Activated T-cell treated with anti-CD3 and anti-CD28 coated beads for 4 hours (primary cell): ENCODE measurements at places on chromosomes 3 and 15.

DNA sequence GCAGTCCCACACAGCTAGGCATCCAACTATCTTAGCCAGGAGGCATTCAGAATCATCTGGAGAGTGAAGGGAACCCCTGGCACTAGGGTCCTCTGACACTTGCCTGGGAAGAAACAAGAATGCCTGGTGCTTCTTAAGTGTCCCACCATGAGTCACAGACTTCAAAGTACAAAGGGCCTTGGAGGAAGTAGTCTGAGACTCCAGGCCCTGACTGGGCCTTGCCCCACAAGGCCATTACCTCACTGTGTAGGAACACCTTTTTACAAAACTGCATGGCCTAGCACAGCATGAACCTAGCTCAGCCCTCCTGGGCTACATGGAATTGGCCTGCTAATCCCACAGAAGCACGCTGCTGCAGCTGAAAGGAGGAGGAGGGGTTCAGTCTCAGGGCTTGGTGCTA lies 104.5 kb upstream of the SLCO2A1 start:
- DNase-seq, result no peak

GRCh38 chr15:84819291-84819768 lies 2.2 kb downstream of the ALPK3 start:
- no peak for DNase-seq

DNA sequence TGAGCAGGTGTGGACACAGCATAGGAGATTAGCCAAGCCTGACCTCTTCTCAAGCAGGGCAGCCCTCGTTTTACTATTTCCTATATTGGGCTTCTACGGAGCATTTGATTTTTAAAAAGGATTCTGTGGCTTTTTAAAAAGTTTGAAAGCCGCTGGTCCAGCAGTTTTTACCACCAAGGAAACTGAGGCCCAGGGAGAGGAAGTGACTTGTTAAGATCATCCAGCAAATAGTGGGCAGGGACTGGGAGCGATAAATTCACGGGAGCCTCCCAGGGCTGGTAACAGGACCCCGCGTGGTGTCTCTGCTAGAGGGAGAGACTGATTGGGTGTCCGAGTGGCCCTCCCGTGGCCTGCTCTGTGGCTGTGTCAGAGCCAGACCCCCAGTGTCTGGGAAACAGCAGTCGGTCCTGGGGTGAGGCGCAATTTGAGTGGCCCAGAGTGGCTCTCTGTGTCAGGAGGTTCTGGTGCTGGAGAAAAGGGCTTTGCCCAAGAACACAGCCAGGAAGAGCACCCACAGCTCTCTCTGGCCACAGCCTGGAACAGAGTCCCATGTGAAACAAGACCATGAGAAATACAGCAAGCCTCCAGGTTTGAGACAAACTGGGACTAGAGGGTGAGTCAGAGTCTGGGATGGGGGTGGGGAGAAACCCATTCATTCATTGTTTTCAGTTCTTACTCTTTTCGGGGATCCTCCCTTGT lies 4.2 kb downstream of the FURIN start:
- peak; percentile 47 for DNase-seq

DNA sequence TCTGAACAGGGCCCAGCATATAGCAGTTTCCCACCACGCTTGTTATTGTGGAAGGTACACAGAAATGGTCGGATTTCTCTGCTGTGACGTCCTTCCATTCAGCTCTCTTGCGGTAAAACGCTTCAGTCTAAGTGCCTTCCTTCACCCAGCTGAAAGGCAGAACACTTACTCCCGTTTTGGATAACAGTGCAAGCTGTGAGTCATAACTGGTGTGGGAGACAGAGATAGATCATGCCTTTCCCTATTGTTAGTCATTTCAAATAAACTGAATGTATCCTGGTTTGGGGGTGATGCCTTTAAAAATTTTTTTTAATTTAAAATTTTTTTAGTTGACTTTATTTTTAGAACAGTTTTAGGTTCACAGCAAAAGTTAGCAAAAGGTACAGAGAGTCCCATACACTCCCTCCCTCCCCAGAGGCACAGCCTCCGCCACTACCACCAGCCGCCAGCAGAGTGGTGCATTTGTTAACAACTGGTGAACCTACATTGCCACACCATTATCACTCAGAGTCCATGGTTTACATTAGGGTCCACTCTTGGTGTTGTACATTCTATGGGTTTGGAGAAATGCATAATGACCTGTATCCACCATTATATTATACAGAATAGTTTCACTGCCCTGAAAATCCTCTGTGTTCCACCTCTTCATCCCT lies 94.9 kb upstream of the NSMCE3 start:
- DNase-seq, result no peak

- no peak for DNase-seq
Observed at GRCh38 chr15:40306371-40306770, 1.4 kb downstream of the PLCB2 start.

- DNase-seq, result no peak
Observed at GRCh38 chr3:142779591-142779990, 55.8 kb downstream of the TRPC1 start.

DNA sequence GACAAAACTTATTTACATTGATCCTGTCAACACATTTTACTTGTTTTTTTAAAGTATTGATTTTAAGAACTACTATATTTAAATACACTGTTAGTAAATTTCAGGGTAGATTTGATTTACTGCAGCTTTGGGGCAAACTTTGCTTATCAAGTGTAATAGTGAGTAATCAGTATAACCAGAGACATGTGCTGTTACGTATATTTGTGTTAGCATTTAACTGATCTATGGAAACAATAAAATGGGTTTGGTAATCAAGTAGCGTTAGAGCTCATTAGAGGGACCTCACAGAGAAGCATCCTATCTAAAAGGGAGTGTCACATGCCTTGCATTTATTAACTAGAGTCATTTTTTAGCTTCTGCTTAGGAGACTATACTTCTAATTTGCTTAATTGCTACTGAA lies 131.5 kb upstream of the ALCAM start:
- DNase-seq, result no peak

DNA sequence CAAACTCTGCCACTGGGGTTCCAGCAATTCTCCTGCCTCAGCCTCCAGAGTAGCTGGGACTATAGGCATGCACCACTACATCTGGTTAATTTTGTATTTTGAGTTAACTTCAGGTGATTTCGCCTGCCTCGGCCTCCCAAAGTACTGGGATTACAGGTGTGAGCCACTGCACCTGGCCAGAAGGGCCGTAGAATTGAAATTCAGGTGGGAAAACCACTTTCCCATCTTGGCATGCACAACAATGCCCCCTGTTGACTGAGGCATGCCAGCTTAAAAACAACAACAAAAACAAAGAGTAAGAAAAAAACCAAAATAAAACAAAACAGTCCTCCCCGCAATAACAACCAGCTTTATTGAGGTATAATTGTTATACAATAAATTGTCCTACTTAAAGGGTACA lies 32.6 kb upstream of the RAB11A start:
- no peak for DNase-seq

DNA sequence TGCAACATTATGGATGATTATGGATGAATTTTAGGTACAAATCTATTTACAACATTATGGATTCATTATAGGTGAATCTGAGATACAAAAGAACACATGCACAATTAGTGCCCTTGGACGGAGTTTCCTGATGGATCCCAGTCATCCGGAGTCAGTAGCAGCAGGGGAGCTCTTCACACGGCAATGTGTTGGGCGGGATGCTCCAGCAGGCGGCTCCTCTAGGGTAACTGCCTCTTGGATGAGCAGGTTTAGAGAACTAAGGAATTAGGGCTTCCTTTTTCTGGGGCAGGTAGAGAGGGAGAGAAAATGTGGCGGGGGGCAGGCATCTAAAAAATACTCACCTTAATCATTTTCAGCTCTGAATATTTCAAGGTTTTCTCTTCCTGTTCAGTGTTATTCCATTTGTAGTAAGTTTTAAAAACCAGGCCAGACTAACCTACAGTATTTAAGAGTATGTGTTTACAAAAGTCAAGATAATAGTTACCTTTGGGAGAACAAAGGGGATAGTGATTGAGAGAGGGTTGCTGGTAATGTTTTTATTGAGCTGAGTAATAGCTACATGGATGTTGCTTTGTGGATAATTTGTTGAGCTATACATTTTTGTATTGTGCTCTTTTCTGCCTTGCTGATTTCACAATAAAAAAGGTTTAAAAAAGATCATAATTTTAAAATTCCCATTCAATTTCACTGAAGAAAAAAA lies 27.4 kb upstream of the GOLM2 start:
- no peak for DNase-seq

DNA sequence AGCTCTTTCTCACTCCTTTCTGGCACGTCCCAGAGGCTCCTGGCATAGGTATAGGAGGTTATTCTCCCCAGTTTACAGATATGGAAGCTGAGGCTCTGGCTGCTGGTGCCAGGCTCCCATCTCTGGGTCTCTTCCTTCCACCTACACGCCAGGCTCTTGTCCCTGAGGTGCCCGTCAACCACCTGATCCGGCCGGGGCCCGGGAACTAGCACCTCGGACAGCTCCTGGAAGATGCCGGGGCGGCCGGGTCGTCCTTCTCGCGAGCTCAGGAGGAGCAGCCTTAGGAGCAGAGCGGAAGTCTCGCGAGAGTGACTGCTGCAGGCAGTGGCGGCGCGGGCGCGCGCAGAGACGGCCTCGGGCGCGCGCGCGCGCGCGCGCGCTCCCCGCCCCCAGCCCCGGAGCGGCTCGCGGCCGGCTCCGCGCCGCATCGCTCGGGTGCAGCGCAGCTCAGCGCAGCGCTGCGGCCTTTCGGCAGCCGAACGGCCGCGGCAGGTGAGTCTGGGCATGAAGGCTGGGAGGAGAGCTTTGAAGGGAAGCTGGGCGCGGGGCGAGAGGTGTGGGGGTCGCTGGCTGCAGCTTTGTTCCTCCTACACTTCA lies at the start of gene SCAMP5:
TSS of gene SCAMP5 (plus strand) at position 382 of the 597 bp plus-strand sequence. CDS start 16,277 bp downstream, outside the sequence.
- peak; percentile 82 for DNase-seq

DNA sequence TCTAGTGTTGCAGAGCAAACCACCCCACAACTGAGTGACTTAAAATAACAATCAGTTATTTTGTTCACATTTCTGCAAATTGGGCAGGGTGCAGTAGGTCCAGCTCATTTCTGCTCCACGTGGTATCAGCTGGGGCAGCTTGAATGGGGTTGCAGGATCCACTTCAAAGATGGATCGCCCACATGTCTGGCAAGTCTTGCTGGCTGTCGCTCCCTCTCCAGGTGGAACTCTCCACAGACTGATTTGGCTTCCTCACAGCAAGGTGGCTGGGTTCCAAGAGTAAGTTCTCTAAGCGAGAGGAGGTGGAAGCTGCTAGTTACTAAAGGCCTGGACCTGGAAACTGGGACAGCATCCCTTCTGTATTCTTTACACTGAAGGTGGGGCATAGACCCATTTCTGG lies 213.3 kb downstream of the SLC9A9 start:
- DNase-seq, result no peak

DNA sequence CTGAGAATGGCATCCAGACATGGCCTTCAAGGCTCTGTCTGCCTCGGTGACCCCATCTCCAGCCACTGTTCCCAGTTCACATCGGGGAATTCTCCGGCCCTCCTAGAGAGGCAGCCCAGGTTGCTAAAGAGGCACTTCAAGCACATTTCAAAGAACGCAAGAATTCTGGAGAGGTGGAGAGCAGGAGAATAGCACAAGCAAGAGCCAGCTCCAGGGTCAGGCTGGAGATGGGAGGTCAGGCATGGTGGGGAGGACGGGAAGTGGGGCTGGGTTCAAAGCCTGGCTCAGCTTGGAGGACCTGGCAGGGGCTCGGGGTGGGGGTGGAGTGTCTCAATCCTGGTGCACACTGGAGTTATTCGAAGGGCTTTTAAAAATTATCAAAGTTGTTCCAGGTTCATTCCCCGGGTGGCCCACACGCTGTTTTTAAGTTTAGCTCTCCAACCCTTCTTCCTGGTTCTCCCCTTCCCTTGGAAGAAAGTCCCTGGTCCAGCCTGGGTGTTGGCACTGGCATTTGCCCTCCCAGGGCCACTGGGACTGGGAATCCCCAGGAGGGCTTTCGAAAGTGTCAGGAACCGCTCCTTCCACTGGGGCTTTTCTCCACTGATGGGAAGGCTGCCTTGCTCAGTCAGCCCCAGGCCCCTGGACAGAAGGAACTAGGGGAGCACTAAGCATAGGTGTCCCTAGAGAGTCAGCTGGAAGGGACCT lies 35.8 kb downstream of the ZNF710 start:
- no peak for DNase-seq

- DNase-seq, result no peak
Observed at GRCh38 chr3:122405015-122405414, 10.8 kb downstream of the WDR5B start.

DNA sequence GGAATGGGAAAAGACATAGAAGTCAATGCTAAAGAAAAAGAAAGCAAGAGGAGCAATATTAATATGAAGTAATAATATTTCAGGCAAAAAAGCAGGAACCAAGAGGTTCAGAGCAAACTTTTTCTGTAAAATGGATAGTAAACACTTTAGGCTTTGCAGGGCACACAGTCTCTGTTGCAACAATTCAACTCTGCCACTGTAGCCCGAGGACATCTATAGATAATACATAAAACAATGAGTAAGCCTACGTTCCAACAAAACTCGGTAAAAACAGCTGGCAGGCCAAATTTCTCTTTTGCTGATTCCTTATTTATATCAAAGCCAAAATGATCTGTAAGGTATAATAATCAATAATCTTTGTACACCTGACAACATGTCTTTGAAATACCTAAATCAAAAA lies 56.8 kb downstream of the SMAD6 start:
- no peak for DNase-seq

- no peak for DNase-seq
Observed at GRCh38 chr3:183081459-183082183, 17.7 kb downstream of the MCCC1 start.

DNA sequence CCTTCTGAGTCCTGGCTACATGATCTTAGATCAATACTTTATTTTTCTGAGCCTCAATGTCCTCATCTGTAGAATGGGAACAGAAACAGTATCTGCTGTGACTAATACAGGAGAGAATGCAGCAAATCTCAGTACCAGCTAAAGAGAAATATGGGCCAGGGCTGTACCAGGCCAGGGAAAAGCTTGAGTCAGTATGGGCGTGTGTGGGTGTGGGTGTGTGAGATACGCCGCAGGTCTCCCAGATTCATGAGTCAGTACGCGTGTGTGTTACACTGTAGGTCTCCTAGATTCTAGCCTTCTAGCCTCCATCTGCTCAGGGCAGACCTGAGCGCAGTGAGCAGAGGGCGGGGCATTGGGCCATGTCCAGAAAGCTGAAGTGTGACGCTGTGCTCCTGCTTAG lies 15.2 kb downstream of the GNAI2 start:
- DNase-seq, result no peak

GRCh38 chr3:67176396-67176795 lies 178.3 kb downstream of the KBTBD8 start:
- no peak for DNase-seq

DNA sequence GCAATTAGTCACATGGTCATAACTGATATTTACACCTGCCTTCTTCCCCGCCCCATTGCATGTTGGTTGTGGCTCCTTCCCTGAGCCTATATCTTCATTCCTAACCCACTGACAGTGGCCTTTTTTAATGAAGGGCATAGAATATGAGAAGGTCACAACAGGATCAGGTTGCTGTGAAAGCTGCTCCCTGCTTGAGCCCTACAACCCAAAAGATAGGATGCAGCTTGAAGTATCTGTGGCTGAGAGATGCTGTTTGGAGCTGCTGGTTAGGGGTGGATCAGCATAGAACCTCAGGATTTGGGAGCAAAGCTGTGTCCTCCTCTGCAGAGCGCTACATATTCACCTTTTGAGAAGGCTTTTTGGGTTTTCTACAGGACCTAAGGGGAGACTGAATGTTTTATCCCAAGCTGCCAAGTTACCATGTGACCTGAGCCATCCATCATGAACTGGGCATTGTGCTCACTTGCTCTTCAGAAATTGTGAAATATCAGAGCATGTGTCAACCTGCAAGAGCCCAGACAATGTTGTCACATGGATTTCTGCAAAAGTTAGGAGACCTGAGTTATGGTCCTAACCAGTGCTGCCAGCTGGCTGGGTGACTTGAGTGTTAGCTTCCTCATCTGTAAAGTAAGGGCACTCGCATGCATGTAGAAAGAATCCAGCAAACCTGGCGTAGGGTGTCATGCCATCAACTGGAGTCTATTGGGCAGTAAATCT lies 49.8 kb upstream of the ARL8B start:
- no peak for DNase-seq
